Activated CD4-positive, alpha-beta T cell treated with anti-CD3 and anti-CD28 coated beads, Interleukin-2, amount 10 ng/mL, durations not matched to agents 7 days and 5 days (primary cell): ENCODE measurements at places on chromosomes 4 and X.

DNA sequence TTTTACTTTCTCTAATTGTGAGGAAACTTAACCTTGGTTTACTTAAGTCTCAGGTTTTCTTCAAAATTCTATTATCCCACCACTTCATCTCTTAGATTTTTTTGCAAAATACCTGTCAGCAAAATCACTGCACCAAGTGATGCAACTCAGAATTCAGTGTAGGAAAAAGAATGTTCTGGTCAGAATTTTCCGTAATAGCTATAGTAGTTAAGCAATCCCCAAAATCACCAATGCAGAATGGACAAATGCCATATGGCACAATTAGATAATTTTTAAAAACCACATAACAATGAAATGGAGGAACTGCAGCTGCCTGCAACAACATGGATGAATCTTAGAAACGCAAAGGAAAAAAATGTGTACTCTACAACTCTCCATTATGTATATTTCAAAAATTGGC, 373.1 kb downstream of the NAF1 start:
- H3K27ac ChIP-seq: no peak overlapping the region
- H3K27me3 ChIP-seq: no peaks in the 10 kb centered on the region
- DNase-seq: no peak
- no peaks in the 10 kb centered on the region for H3K4me1 ChIP-seq
- H3K4me3 ChIP-seq: no peak overlapping the region
- no peaks in the 10 kb centered on the region for H3K36me3 ChIP-seq

- no peak overlapping the region for H3K27ac ChIP-seq
- H3K4me1 ChIP-seq: no peaks in the 10 kb centered on the region
- H3K27me3 ChIP-seq: no peaks in the 10 kb centered on the region
- no peak for DNase-seq
- H3K36me3 ChIP-seq: no peaks in the 10 kb centered on the region
These were observed 194.5 kb upstream of the EDA2R start for GRCh38 chrX:66833426-66833825.

DNA sequence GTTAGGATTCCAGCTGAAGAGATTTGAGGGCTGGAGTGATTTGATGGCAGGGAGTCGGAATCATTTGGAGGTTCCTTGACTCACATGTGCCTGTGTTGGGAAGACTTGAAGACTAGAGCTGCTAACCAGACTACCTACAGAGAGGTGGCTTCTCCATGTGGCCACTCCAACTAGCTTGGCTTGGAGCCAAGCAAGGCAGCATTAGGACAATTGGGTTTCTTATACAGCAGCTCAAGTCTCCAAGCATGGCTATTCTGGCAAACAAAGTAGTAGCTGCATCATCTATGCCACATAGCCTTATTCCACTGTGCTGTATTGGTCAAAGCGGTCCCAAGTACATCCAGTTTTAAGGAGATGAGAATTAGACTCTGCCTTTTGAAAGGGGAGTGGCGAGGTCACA, 171.7 kb upstream of the SLC4A4 start:
- H3K4me3 ChIP-seq: no peak overlapping the region
- no peaks in the 10 kb centered on the region for H3K36me3 ChIP-seq
- H3K27ac ChIP-seq: no peak overlapping the region
- no peak for DNase-seq

GRCh38 chr4:80307183-80307735, 28.3 kb upstream of the CFAP299 start:
- DNase-seq: no peak
- H3K4me3 ChIP-seq: no peak overlapping the region
- peaks cover 29% of the 10 kb centered on the region for H3K27me3 ChIP-seq
- H3K27ac ChIP-seq: no peak overlapping the region
- H3K36me3 ChIP-seq: no peaks in the 10 kb centered on the region

DNA sequence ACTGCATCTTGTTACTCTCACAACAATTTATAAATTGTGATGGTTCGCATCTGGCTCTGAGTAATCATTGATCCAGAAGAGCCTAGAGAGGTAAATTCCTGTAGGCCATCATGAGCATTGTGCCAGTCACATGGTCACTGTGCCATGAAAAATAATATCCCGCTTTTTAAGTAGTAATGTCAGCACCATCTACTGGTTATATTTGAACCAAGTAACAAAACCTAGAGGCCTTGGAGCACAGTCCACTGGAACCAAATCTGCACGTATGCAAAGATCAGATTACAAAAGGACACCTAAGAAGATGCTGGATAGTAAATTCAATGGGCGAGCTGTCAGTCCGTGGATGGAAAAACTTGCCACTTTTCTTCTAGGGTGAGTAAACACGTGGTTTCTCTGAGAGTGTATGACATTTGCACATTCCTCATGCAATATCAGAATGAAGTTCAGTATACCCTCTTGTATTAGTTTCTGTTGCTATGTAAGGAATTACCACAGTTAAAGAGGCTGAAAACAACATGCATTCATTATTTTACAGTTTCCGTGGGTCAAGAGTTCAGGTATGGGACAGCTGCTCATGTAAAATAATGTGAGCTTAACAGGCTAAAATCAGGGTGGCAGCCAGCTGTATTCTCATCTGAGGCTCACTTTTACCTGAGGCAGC, 26.8 kb downstream of the FAM114A1 start:
- H3K27me3 ChIP-seq: peaks cover 12% of the 10 kb centered on the region
- H3K36me3 ChIP-seq: no peaks in the 10 kb centered on the region
- DNase-seq: no peak
- H3K4me1 ChIP-seq: peaks cover 7% of the 10 kb centered on the region
- no peak overlapping the region for H3K27ac ChIP-seq
